ENCODE measurements at places on chromosomes 4 and X.

DNA sequence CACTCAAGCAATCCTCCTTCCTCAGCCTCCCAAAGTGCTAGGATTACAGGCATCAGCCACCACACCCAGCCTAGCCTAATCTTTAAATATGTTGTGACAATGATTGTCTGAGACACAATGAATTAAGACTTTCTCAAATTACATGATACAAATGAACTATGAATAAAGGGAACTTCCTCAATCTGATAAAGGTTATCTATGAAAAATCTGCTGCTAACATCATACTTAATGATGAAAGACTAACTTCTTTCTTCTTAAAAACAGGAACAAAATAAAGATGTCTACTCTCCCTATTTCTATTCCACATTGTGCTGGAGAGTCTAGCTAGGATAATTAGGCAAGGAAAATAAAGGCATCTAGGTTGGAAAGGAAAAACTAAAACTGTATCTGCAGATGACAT, 60.0 kb downstream of the PDHA1 start:
- no peak for DNase-seq

- peak; percentile 44 for DNase-seq
Measured at GRCh38 chr4:56757261-56757746, 64.2 kb downstream of the SPINK2 start.

GRCh38 chr4:142405021-142405694, 440.9 kb downstream of the INPP4B start:
- peak; percentile 83 for DNase-seq

GRCh38 chr4:73936969-73937368, 44.9 kb downstream of the PF4 start:
- DNase-seq, result no peak

- DNase-seq, result no peak
Measured at GRCh38 chr4:96523611-96524010, 683.7 kb downstream of the PDHA2 start.

DNA sequence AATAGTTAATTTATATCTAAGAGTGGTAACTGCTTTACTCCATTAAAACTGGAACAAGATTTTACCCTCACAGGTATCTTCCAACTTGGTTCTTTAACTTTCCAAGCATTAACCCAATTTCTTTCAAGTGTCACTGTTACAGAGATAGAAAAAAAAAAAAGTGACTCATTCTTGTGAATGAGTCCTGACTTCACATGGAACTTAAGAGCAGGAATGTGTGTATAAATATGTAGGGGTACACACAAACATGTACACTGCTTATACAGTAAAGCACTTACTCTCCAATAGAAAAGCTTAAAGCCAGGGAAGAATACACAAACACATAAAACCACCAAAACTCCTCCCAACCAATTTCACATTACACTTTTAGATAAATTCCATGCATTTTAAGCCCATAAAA, 38.8 kb downstream of the TAPT1 start:
- DNase-seq, result peak; percentile 14

- DNase-seq, result no peak
Measured at GRCh38 chr4:17057035-17057434, 158.6 kb upstream of the LDB2 start.

- DNase-seq, result no peak
Measured at GRCh38 chr4:3364199-3364598, 71.4 kb downstream of the RGS12 start.

- no peak for DNase-seq
Measured at GRCh38 chr4:152935631-152936445, at the start of gene FHDC1. TSS of gene FHDC1 (plus strand) at chr4:152936323. CDS start at chr4:152943058, 6,735 bp downstream.

- no peak for DNase-seq
Measured at GRCh38 chr4:140928880-140929279, 172.7 kb upstream of the TBC1D9 start.

GRCh38 chrX:150363561-150364346, 637 bp downstream of the MAMLD1 start:
- DNase-seq, result peak; percentile 49

- peak; percentile 13 for DNase-seq
Measured at GRCh38 chr4:44522761-44523445, 74.3 kb upstream of the KCTD8 start.

GRCh38 chr4:129453524-129454200, 357.7 kb downstream of the C4orf33 start:
- no peak for DNase-seq

DNA sequence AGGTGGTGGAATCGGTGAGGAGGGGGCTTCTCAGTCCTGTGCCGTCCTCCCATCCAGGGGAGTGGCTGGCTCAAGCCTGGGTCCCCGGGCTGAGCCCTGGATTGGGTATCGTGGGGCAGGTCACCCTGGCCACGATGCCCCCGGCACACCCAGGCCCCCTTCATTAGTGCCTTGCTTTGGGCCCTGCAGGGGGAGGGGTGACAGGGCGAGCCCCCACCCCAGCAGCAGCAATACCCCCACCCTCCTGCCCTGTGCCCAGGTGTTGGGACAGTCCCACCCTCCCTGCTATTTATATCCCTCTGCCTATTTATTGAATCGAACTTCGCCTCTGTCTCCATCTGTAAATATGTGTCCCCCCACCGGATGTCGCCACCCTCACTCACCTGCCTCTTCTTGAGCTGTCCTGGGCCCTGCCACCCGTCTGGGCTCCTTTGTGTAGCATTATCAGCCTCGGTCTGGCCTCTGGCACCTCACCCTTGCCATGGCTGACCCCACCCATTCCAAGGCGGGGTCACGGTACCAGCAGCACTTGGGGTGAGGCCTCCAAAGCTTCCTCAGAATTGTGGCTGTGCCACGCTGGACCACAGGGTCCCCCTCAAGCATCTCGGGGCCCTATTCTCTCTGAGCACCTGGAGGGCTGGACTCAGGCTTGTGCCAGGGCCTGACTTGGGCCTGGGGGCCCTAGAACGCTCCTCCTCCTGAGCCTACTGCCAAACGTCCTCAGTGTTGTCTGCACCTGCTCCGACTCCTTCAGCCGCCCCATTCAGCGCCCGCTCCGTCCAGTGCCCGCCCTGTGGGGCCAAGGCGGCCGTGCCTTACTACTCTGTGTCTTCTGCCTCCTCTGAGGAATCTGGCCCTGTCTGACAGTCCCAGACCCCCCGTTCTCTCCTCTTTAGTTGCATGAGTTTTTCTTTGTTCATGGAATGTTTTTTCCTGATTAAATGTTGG, 6.1 kb downstream of the LAGE3 start:
- no peak for DNase-seq

DNA sequence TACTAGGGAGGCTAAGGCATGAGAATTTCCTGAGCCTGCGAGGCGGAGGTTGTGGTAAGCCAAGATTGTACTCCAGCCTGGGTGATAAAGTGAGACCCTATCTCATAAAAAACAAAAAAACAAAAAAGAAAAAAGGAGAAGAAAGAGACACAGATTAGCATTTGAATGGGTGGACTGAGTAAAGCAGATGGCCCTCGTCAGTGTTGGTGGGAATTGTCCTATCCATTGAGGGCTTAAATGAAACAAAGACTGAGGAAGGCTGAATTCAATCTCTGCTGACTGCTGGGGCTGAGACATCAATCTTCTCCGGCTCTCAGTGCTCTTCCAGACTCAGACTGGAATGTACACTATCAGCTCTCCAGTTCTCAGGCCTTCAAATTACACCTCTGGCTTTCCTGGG, 136.8 kb downstream of the SLC7A11 start:
- no peak for DNase-seq

DNA sequence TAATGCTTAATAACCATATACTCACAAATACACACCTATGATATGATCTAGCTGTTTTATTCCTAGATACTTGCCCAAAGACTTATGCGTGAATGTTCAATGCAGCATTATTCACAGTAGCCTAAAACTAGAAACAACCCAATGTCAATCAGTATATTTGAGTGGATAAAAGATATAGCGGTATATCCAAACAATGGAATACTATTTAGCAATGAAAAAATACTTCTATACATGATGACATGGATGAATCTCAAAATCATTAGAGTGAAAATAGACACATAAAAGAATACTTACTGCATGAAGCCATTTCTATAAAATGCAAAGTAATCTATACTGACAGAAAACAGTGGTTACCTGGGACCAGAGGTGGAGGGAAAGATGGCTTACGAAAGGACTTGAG, 108.1 kb downstream of the RAP1GDS1 start:
- no peak for DNase-seq

GRCh38 chrX:129793604-129794191, 13.9 kb downstream of the SASH3 start:
- DNase-seq, result no peak

DNA sequence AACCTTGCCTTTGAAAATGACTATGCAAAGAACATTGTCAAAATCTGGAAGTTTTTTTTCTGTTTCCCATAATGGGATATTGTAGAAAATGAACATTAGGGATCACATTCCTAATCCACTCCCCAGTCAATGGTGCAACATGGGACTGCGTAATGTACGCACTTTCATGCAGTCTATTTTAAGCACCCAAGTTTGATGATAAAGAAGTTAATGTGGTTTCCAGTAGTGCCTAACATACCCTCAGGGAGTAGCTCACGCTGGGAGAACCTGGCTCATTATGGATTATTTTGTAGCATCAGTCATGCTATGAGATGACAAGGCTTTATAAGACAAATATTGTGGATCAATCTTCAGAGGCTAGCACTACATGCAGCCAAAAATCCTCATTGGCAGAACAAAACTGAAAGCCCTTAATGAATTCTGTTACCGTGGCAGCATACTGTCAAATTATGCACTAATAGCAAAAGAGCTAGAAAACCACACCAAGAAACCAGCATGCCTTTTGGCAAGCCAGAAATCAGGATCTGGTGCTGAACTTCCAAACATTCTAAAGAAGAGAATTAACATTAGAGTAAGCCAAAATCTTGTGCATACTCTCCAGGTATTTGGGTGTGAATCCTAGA, 1392.8 kb upstream of the TENM3 start:
- DNase-seq, result no peak

DNA sequence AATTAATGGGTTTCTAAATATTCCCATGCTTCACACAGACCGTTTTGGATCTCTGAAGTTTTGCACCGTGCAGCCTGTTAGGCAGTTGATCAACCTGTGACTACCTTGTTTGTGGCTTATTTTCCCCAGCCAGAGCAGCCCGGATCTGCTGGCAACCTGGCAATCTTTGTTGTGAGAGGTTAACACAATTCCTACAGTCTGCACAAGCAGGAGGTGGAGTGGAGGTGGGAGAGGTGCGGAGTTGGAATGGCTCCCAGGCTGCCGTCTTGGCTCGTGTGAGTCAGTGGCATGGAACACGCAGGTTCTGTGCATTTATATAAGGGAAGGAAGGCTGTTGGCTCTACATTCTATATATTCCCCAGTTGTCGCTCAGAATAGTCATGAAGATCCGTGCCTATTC, 70.9 kb upstream of the STOX2 start:
- no peak for DNase-seq

GRCh38 chrX:111568354-111568753, 56.9 kb downstream of the SERTM2 start:
- DNase-seq, result peak; percentile 7

DNA sequence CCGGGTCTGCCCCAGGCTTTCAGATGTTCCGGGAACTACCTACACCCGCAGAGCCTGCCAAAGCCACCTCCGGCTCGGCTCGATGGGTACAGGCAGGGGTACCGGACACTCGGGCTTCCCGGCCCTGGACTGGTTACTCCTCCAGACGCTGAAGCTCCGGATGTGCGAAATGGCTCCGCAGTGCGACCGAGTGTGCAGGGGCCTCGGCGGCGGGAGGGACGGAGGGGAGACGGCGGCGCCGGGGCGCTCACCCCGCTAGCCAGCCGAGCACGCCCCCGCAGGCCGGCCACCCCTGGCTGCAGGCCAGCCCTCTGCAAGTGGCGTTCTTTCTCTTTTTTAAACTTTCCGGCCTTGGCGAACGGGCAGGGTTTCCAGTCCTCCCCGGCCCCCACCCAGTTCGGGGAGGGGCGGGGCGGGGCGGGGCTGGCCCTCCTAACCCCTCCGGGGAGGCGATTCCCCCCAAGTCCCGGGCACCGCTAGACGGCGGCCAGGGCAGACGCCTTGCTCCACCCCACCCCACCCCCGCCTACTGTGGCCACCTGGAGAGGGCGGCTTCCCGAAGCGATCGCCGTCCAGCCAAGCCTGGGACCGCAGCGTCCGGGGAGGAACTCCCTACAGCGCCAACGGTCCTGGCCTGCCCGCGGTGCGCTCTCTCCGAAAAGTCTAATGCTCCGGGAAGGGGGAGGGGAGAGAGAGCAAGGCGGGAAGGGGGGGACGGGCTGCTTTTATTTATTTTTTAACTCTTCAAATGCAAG, 7.5 kb downstream of the BCOR start:
- peak; percentile 10 for DNase-seq

Measured in cardiac fibroblast (primary cell).